ENCODE measurements at places on chromosomes 11 and 22.

DNA sequence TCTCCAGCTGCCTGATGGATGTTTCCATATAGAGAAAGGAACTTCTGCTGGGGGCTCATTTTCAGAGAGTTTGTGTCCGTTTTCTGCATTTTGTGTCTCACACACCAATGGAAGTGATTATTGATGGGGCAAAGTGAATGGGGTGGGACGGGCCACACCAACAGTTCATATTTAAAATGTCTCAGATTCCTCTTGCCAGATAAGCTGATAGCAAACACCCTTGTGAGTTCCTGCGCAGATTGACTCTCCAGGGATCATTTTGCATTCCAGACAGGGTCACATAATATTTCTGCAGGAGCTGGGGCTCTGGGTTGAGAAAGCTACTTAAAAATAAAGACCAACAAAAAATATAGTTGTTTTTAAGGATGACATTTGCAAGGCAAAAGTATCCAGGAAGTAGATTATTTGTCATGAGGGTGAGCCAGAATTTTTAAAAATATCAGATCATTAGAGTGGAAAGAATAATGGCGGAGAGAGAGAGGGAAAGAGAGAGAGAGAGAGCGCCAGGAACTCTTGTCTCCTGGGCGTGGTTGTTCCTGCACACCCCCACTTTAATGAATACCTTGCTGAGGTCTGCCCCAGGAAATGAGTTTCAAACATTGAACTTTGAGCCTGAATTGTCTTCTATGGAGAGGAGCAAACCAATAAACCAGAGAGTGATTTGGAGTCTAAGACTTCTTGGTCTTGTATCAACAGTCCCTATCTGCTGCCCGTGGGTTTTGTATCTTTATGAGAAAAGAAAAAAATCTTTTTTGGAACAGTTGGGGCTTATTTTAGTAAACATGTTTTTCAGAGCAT, 33.3 kb downstream of the MICAL2 start:
- no peak for DNase-seq

DNA sequence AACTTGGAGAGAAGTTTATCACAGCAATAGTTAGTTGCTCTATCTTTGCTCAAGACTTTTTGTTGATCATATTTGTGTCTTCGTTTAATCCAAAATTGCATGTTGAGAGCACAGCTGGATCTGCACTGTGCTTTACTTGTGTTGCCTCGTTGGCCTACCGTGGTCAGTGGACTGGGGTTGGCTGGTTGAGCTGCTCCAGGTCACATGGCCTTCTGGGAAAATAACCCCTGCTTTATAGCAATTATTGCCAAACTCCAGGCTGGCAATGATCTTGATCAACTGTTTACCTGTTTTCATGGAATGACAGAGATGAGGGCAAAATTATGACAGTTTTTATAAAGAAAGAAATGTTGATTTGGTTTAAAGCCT, 5.7 kb upstream of the PLET1 start:
- no peak for DNase-seq

- DNase-seq, result no peak
Observed at GRCh38 chr11:119700536-119701346, 28.3 kb downstream of the NECTIN1 start.

DNA sequence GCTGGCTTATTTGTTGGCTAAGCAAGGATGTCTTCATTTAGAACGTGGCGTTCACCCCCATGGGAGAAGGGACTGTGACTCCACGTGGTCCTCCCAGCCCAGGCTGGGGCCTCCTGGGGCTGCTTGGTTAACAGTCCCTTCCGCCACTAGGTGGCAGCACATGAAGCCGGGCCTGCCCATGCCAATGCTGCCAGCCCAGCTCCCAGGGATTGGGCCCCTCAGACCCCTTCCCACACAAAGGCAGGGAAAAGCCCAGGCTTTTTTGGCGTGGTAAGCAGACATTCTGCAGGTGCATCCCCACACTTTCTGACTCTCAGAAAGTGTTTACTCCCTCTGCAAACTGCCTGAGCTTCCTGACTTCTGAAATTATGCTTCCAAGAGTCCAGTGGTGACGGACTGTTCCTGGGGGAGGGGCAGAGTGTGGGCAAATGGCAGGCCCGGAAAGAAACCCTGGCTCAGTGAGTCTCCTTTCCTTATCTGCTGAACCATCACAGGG, 3.1 kb downstream of the CBX6 start:
- peak; percentile 85 for DNase-seq

DNA sequence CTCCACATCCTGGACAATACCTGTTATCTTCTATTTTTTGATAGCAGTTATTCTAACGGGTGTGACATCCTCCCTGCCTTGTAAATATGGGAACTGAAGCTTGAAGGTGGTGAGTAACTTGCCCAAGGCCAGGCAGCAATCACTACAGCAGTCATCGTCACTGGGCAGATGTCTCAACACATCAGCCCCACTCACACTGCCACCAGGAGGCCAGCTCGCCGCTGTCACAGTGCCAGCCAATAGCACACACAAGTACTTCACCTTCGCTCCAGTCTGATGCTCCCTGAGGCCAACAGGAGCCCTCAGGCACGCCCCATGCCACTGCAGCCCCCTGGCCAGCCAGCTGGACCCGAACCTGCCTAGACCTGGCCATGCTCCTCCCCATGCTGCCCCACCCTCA, 4.9 kb upstream of the TTLL1 start:
- no peak for DNase-seq

- DNase-seq, result no peak
Observed at GRCh38 chr11:616320-617198, 809 bp upstream of the IRF7 start.

DNA sequence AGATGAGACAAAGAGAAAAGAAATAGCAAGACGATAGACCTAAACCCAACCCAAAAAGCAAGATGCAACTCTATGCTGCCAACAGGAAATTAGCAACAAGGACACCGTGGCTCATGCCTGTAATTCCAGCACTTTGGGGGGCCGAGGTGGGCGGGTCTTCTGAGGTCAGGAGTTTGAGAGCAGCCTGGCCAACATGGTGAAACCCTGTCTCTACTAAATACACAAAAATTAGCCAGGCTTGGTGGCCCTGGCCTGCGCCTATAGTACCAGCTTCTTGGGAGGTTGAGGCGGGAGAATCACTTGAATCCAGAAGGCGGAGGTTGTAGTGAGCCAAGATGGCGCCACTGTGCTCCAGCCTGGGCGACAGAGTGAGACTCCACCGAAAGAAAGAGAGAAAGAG, 24.3 kb upstream of the IL10RA start:
- DNase-seq, result no peak

DNA sequence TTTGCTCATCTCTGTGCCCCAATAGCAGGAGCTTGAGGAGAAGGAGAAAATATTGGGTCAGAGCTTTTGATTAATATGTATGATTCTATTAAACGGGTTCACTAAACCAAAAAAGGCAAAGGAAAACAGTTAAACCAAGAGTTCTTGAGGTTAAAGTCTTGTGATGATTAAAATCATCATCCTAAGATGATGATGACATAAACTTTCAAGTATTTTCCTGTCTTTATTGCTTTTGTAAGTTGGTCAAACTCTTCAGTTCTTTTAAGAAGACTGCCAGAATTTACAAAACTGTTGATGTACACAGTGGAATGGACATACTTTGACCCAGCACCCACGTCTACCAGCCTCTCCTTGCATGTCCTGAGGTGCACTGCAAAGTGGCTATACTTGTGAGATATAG, 41.0 kb downstream of the FDX1 start:
- no peak for DNase-seq

DNA sequence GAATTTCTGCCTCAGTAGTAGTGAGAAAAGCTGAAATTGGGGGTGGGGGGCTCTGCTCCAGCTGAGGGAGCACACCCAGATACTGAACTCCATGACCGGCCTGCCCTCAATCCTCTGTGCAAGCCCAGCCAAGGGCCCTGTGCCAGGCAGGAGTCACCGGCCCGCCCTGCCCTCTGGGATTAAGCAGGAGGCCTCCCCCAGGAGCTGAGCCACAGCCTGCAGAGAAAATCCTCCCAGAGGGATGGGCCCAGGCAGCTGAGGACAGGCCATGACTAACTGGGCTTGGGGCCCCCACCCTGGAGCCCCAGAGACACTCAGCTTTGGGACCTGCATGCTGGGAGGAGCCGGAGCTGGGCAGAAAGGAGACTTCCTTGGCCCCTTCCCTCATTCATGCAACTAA, 48.8 kb downstream of the MN1 start:
- no peak for DNase-seq

GRCh38 chr22:20242393-20243175, 25.5 kb downstream of the RTN4R start:
- DNase-seq, result no peak

DNA sequence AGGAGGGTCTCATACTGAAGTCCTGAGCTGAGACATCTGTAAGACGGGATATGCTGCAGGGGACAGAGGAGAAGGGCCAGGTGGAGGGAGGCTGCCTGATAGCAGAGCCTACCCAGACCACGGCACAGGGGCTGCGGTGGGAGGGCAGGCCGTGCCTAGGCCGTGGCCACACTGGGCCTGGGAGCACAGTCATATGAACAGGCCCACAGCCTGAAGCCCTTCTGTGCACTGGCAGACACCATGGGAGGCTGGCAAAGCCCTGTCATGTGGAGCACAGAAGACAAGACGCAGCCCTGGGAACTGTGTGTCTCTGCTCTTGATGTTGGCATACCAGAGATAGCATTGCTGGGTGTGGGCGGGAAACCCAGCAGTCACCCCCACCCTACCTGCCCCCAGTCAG, 3.3 kb downstream of the SPATA19 start:
- DNase-seq, result no peak

- DNase-seq, result no peak
Observed at GRCh38 chr22:47094861-47095330, 332.4 kb downstream of the TBC1D22A start.

DNA sequence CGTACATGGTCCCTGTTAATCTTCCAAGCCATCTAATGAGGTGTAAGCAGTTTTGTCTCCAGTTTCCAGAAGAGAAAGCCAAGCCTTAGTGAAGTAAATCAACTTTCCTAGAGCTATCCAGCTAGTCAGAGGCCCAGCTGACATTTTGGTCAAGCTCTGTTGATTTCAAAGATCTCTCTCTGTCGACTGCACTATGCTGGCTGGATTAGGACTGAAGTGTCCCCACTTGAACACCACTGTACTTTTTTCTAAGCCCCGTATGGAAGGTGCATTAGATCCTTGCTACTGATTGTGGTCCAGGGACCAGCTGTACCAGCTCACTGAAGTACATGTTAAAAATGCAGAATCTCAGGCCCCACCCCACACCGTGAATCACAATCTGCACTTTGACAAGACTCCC, 176.5 kb upstream of the NAV2 start:
- no peak for DNase-seq

DNA sequence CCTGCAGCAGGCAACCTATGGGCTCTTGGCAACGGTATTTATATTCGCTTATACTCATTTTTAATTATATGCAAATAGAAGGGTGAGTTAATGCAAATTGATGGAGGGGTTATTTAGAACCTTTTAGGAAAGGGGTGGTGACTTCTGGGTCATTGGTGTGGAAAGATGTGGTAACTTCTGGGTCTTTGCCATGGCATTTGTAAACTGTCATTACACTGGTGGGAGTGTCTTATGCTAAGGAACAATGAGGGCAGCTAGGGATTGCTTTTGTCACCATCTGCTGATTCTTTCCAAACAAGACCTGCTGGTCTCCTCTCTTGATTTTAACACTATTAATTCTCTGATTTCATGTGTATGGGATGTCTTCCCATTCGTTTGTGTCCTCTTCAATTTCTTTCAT, 11.7 kb upstream of the KAT5 start:
- no peak for DNase-seq

- DNase-seq, result no peak
Observed at GRCh38 chr11:126134461-126135155, 71.9 kb upstream of the CDON start.

- no peak for DNase-seq
Observed at GRCh38 chr11:72007089-72007476, 8.4 kb downstream of the IL18BP start.

- no peak for DNase-seq
Observed at GRCh38 chr11:46457659-46458424, 66.3 kb upstream of the CHRM4 start.

GRCh38 chr22:30416403-30416802, 9.2 kb upstream of the MTFP1 start:
- no peak for DNase-seq

DNA sequence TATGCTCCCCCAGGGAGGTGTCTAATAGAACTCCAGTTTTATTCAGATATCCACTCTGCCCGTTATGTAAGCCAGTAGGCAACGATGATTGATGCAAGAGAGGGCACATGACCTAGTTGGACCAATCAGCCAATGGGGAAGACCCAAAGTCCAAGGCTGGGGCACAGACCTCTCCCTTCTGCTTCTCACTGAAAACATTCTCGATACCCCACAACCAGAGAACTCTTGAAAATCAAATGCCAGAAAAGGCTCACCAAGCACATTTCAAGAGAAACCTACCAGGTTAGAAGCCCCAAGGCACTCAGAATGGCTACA, 7.4 kb downstream of the HIRA start:
- no peak for DNase-seq

- no peak for DNase-seq
Observed at GRCh38 chr11:119789766-119790407, 60.9 kb upstream of the NECTIN1 start.

DNA sequence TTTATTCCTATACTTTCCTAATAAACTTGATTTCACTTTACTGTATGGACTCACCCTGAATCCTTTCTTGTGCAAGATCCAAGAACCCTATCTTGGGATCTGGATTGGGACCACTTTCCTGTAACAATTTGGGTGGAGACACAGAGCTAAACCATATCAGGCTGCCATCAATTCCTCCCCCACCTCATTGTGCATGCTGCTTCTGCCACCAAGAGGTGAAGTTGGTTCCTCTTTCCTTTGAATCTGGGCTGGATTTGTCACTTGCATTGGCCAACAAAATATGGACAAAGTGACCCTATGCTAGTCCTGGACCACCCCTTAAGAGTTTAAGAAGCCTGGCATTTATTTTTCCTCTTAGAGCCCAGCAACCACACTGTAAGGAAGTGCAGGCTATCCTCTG, 39.4 kb upstream of the CEP295 start:
- no peak for DNase-seq

DNA sequence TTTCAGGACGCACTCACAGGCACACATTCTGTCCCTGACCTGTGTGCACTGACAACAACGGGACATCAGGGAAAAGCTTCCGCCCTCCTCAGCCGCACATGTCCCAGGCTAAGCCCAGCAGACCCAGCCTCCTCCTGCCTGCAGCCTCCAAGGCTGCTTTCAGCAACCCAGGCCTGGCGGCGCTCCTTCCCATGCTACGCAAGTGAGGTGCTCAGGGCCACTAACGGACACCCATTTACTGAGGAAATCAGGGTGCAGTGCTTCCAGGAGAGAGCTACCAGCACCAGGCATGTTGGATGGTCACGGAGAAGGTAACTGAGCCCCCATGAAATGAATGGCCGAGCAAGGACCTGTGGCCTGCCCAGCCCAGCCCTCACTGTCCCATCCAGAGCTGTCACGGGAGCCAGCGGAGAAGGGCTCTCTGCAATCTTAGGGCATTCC, 6.9 kb downstream of the MOB2 start:
- no peak for DNase-seq

All from substantia nigra (tissue), 51 donors.